T-helper 17 cell (primary cell): ENCODE measurements at places on chromosomes 6 and 20. TPM values are rescaled to one million over a fixed set of nuclear protein-coding genes. Genes with fewer than 3 reads are reported as not detected.

DNA sequence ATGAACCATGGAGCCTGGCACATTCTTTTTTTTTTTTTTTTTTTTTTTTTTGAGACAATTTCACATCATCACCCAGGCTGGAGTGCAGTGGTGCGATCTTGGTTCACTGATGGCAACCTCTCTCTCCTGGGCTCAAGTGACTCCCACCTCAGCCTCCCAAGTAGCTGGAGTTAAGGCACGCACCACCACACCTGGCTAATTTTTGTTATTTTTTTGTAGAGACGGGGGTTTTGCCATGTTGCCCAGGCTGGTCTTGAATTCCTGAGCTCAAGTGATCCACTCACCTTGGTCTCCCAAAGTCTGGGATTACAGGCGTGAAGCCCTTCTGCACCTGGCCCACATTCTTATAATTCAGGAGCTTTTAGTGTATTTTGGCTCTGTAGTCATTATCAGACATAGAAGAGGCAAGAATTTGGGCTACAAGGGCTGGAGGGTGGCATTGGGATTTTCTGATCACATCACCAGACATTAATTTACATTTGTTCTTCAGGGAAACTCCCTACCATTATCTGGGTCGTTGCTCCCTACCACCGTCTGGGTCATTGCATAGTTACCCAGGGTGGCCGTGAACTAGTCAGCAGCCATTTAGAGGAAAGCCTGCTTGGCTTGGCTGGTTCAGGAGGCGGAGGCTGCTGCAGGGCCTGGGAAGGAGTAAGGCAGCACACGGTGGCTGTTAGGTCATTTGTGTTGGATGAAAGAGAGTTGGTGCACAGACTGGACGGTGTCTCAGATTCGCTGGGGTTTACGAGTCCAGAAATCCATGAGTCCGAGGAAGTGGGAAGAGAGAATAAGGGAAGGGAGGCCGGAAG is 17.6 kb downstream of the ARID1B start:
- DNase-seq = no peak

Gene CYP24A1
- 0.22 TPM for total RNA-seq

GRCh38 chr20:57476641-57477461 is 48.1 kb downstream of the CTCFL start:
- no peak for DNase-seq

- DNase-seq = no peak
These were observed 166.5 kb downstream of the VEGFA start for GRCh38 chr6:43936476-43936875.

DNA sequence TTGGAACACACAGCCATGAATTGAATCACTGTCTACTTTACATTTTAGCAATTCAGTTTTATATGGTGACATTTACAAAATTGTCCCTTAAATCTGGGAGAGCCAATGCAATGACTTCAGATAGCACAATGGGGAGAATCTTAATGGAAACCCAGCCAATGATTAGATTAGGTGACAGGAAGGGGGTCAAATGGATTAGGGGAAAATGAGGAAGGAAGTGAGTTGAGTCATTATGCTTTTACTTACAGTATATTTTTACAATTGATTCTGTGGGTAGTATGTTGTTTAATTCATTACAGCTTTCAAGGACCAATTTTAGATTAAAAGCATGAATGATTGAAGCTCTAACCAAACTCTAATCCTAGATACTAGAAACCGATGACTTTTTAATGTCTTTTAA is 229.8 kb downstream of the SOX4 start:
- no peak for DNase-seq

- DNase-seq = no peak
These were observed 36.6 kb downstream of the GMPR start for GRCh38 chr6:16274885-16275589.

- no peak for DNase-seq
These were observed 70.3 kb downstream of the PREP start for GRCh38 chr6:105332576-105332975.

GRCh38 chr6:126718600-126719327 is 378.8 kb downstream of the CENPW start:
- DNase-seq = no peak

DNA sequence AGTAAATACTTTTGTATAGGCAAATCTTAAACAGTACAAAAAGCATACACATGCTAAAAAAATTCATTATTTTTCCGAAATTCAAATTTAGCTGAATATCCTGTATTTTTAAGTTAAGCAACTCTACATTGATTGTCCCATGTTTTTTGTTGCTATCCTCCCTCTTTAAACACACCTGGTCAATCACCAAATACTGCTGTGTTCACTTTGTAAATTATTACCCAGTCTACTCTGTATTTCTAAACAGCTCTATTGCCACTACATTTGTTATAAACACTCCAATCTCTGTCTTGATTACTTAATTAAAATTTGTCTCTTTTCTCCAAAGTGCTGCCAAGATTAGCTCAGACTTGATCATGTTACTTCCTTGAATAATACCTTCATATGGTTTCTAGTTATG is 466.5 kb upstream of the GJE1 start:
- no peak for DNase-seq

GRCh38 chr20:12925210-12925755 is 83.5 kb upstream of the SPTLC3 start:
- DNase-seq = no peak

- no peak for DNase-seq
These were observed 195.7 kb upstream of the KCNG1 start for GRCh38 chr20:51218603-51219002.

DNA sequence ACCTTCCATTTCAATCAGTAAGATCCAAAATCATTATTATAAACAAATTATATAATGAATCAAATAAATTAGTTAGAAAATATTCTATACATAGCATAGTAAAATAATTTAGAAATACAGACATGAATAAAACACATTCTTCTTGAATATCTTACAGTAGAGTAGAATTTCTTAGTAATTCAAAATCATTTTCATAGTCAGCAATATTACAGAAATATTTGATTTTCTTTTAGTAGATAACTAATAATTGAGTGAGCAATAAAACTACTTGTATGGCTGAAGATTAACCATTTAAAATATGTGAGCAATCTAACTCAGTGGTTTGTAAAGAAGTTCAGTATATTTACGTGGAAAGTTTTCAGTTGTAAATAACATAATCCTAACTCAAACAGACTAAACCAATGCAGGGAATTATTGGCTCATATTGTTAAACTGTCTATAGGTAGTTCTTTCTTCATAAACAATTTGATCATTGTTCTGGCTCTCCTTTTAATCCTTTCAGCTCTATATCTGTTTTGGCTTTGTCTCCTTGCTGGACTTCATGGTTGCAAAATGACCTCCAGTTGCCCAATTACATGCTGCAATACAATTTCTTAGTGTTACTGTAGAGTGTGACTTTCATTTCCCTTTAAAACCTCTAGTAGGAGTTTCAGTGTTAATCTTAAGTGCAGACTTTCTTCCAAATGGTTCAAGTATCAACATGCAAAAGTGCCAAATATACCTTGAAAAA is 307.5 kb downstream of the EYS start:
- DNase-seq = no peak

GRCh38 chr20:23145281-23145700 is 59.2 kb upstream of the CD93 start:
- no peak for DNase-seq

DNA sequence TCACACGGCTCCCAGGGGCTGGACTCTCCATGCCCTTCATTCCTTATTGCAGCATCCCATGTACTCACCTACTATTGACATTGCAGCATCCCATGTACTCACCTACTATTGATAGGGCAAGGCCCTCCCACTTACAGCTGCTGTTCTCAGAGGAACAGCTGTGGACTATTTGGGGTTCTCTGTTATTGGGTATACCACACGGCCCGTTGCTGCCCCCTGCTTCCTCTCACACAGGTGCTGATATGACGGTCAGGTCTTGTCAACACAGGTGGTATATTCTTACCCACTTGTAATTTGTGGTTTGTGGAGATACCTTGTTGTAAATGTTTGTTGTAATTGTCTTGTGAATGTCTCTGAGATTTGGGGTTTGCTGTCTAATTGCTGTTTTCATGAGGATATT is 18.8 kb downstream of the ALDH5A1 start:
- DNase-seq = no peak

Gene BEND3
- total RNA-seq = 1.4 TPM

DNA sequence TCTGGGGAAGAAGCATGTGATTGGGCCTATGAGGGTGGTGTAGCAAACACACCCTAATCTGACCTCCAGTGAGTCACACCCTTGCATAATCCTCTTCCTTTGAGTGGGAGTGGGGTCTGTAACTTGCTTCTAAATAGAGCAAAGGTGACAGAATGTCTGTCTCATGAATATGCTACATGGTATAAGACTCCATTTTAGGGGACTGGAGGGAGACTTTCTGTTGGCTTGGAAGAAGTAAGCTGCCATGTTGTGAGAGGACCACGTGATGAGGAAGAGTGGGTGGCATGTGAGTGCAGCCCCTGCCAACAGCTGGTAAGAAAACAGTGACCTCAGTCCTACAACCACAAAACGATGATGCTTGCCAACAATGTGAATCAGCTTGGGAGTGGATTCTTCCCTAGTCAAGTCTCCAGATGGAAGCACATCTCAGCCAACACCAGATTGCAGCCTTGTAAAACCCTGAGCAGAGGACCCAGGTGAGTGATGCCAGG is 3.7 kb downstream of the AK9 start:
- DNase-seq = no peak

DNA sequence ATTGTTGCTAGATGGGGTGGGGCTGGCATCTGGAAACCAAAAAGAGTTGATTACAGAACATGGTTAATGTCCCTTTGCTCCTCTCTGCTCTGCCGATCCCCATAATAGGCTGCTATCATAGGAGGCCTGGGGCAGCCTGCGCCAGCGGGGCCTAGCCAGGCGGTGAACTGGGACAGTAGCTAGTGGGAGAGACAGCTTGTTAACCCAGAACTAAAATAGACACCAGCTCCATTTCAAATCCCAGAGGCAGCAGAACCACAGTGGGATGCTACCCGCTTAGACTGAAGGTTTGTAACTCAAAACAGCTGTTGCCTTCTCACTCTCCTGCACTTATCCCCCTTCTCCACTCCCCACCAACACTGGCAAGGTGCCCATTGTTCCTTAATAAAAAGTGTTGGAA is 98.5 kb downstream of the SSR1 start:
- DNase-seq = no peak

Gene DEFB132
- not detected for total RNA-seq

- DNase-seq = no peak
These were observed 1.4 kb downstream of the NFYA start for GRCh38 chr6:41073968-41074691.

GRCh38 chr20:46131396-46131795 is 13.3 kb downstream of the CD40 start:
- no peak for DNase-seq

Gene PLEKHG1
- total RNA-seq = 4.7 TPM

DNA sequence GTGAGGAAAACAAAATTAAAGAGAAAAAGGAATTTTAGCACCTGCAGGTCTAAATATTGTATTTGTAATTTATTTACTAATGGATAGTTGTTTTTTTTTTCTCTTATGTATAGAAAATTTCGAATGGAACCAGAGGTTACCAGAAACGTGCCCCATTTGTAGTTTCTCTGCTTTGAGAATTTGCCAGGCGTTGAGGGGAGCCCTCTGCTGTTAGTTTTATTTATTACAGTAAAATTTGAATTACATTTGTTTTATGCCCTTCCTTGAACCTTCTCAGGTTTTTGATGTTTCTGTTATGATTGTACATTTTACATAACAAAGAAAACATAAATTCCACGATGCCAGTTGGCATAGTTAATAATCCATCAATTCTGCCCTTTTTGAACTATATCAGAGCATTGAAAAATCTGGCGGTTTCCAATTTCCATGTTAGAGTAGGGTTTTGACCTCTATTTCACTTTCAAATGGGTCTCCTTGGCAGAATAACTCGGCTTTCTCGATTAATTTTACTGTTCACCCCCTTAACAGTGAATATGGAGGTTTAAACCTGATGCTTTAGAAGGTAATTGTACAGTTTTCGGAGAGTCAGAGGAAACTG is 35.1 kb upstream of the RFPL4B start:
- DNase-seq = no peak

DNA sequence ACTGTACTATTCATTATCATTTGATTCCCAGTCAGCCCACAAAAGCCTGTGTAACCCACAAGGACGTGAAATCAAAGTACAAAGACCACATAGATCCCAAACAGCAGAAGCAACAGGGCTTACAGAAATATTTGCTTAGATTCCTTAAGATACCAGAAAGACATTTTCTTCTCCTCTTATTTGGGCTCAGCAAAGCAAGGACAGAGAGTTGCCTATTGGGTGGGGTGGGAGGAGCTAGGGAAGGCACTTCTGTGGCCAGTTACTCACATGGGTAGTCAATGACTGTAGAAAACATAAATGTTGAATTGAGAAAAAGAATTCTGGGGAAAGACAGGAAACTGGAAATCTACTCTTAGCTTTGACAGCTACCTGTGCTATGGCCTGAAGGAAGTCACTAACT is 19.8 kb downstream of the PDE7B start:
- no peak for DNase-seq

- no peak for DNase-seq
These were observed 84.4 kb downstream of the SLX4IP start for GRCh38 chr20:10519361-10520046.

GRCh38 chr6:11198663-11199603 is 33.5 kb downstream of the NEDD9 start:
- DNase-seq = no peak

Gene HRH3
- not detected for total RNA-seq

Gene ITPA
- 39.5 TPM for total RNA-seq

DNA sequence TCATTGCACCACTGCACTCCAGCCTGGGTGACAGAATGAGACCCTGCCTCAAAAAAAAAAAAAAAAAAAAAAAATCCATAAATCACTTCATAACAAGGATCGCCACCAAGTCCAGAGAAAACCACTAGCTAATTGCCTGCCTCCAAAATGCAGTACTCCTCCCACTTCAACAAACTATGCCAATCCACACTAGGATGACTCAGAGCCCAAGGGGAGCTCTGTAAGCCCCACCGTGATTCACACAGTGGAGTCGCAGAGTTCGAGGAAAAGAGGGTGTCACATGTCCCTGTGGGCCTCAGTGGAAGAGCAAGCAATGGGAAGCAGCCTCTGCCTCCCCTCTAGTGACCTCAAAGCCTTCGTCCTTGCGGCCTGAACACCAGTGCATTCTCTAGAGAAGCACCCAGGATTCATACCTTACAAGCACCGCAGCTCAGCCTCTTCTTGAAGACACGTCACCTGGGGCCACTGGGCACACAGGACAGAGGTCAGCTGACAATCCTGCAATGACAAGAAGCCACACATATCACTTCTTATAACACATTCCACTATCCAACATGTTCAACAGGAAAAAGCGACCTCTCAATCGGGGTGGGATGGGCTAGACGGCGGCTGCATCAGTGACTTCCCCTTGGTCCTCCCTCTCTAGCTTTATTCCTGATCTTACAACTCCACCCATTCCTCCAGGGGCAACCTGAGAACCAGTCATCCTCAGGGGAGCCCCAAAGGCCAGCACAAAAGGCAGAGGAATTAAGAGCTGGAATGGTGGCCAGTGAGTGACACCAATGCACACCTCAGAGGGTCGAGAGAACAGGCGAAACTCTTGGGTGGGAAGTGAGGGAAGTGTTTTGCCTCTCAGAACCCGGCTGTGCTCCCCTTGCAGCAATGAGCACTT is 8.9 kb downstream of the SNHG17 start:
- DNase-seq = no peak

GRCh38 chr6:138540468-138540867 is 41.2 kb upstream of the NHSL1 start:
- DNase-seq = no peak
